ENCODE measurements at places on chromosomes 6 and 20. TPM values are rescaled to one million over a fixed set of nuclear protein-coding genes. Genes with fewer than 3 reads are reported as not detected.

Gene RGS17
- total RNA-seq: not detected

Gene SGK2
- total RNA-seq: 0.11 TPM

Gene KIF25
- total RNA-seq: not detected

Gene FOXA2
- total RNA-seq: not detected

Gene RAD21L1
- not detected for total RNA-seq

Gene VSTM2L
- not detected for total RNA-seq
